ENCODE measurements at places on chromosomes 4 and X. TPM values are rescaled to one million over a fixed set of nuclear protein-coding genes. Genes with fewer than 3 reads are reported as not detected.

- no peak for DNase-seq
Measured at GRCh38 chrX:20361890-20362262, 95.2 kb upstream of the RPS6KA3 start.

- DNase-seq, result no peak
Measured at GRCh38 chr4:78781139-78781538, 5.0 kb downstream of the BMP2K start.

DNA sequence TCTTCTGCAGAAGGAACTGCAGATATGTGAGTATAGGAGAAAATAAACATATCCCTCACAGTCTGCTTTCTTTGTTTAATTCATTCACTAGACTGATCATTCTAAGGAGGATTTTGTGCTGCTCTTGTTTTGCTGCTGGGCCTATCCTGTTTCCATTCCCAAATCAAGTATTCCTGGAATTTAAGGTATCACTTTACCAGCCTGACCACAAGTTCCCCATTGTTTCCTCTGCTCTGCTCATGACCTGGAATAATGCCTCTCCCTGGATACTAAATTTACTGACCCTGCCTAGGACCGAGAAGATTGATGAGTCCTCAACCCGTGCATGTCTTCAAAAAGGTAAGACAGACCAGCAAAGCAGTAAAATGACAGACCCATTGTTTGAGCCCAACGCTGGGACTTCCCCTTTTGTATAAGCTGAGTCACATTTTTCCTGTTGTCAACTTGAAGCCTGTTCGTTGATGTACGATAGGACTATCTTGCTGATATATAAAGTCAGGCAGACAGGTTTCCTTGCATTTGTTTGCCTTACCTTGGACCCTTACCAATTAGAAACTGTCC, 85.5 kb upstream of the TET2 start:
- peak; percentile 33 for DNase-seq

GRCh38 chr4:142101401-142101800, 465.0 kb downstream of the IL15 start:
- DNase-seq, result no peak

DNA sequence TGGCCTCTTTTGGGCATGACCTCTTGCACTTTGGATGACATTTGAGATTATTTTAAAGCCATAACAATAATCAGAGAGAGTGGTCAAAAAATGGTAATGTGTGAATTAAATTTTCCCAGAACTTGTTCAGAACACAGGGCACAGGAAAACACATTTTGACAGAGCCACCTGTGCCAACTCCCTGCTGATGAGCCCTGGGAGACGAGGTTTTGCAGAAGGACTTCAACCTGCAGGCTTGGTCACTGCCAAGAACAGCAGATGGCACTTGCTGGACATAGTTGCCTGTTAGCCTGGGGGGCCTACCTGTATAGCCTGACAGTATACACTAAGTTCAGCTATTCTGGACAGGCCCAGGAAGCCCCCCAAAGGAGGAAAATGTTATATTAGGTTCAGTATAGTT, 277.8 kb upstream of the EMCN start:
- DNase-seq, result no peak

- no peak for DNase-seq
Measured at GRCh38 chr4:113050371-113050755, 910 bp downstream of the ANK2 start.

DNA sequence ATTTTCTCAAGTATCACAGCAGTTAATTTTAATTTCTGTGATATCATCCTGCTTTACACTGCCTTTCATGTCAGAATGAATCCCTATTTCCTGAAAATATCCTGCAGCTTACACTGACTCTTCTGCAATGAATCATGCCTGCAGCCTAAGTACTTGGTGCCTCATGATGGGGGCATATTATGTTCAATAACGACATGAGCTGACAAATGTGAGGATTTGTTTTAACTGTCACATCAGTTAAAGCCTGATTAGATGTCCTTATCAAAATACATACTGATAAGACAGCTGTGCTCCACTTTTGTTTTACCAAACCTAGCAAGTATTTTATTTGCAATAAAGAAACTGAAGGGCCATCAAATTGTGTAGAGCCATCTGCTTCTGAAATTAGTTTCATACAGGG, 359.9 kb upstream of the AGA start:
- no peak for DNase-seq

- DNase-seq, result peak; percentile 39
Measured at GRCh38 chrX:2371026-2371711, 129.6 kb downstream of the DHRSX start.

DNA sequence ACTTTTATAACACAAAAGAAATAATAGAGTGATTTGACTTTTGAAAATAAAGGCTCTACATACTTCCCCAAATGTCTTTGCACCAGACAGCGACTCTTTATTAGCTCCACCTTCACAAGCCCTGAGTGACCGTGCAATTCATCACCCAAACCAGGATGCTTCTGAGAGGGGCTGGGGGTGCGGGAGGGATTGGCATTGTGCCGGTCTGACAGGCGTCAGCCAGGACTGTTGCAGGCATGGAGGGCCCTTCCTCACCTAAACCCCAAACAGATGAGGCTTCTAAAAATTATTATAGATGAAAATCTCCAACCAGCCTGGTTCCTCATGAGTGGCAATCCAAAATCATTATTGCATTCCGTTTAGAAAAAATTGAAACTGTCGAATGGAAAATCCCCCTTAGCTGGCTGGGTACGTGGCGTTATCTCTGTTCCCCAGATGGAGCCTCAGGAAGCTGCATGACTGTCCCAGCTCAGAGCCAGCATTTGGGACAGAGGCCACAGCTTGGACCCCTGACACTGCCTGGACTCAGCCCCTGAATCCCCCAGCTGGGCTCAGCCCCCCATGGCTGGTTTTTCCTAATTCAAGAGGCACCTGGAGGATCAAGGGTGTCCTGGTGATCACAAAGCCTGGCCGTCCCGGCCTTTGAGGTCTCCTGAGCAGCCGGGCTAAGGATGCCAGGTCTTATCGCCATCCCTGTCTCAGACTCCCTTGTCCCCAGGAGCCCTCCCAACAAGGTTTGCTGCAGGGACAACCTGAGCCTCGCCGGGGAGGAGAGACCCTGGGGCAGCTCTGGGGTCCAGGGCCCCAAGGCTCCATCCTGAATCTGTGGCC, 60.4 kb downstream of the SORCS2 start:
- no peak for DNase-seq

- no peak for DNase-seq
Measured at GRCh38 chrX:30613721-30614120, 36.2 kb upstream of the TASL start.

GRCh38 chrX:98646351-98646750, 1762.6 kb downstream of the RPA4 start:
- DNase-seq, result no peak

DNA sequence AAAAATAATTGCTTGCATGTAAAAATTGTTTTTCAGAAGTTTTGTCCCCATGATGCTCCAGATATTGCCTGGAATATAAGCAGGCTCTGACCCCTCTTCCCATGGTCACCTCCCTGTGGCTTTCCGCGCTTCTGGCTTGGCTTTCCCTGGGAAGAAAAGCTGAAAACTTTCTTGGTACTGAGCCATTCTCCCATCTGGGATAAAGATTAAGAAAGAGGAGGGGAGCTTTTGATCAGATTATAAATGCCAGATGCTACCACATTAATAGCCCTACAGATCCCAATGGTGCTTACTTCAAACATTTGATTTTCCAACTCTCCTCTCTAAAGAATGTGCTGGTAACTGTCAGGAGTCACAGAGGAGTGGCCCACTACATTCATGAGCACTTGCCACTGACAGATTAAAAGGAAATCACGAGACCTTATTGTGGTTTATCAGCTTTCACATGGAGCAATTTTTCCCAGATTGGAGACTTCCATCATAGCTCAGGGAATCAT, 54.4 kb upstream of the GAB1 start:
- DNase-seq, result no peak

RIPPLY1 gene
- polyA plus RNA-seq, result 2.6 TPM

GPRASP3 gene
- polyA plus RNA-seq, result 17.9 TPM

IL21 gene
- not detected for polyA plus RNA-seq
